ENCODE measurements at places on chromosomes 2 and 18.

DNA sequence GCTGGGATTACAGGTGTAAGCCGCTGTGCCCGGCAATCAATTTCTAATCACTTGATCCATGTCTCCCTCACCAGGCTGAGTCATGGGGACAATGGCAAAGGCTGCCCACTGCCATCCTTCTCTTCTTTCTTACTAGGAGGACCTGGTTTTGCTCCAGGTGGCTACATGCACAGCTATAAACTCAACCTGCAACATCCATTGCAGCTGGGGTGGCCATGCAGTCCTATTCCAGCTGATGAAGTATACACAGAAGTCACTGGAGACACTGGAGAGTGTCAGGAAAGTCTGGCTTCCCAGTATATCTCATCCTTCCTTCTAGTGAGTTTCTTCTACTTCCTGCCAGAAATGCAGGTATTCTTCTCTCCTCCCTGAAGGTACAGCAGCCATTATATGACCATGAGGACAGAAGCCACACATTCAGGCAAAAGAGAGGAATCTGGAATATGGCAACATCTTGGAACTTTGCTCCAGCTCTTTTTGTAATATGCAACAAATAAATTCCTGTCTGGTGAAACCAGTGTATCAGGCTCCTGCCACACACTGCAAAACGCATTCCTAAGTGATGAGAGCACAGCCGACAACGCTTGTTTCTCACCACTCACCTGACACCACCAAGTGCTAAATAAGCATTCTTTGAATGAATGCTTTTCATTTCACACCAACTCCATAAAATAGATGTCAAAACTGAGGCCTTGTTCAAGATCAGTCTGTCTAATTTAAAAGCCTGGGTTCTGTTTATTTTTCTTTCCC, 32.3 kb downstream of the SCTR start:
- DNase-seq = no peak

DNA sequence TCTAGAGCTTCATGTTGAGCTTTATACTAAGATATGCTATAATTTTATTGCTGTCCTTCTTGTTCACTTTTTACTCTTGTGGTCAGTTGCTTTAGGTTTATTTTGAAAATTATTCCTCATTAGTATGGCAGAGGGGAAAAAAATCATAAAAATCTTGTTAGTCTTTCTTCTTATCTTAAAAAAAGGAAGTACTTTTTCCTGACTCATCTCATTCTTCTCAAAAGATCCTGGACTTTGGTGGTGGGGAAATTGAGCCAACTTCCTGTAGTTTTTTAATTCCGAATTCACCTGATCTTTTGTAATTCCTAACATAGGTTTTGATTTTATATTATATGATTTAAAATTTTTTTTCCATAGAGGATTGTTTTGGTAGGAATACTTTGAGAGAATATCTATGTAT, 3.8 kb downstream of the SLC4A1AP start:
- no peak for DNase-seq

GRCh38 chr2:231523451-231524285, 6.6 kb downstream of the NMUR1 start:
- DNase-seq = no peak

- no peak for DNase-seq
Measured at GRCh38 chr2:25582077-25582830, 91.1 kb downstream of the DTNB start.

DNA sequence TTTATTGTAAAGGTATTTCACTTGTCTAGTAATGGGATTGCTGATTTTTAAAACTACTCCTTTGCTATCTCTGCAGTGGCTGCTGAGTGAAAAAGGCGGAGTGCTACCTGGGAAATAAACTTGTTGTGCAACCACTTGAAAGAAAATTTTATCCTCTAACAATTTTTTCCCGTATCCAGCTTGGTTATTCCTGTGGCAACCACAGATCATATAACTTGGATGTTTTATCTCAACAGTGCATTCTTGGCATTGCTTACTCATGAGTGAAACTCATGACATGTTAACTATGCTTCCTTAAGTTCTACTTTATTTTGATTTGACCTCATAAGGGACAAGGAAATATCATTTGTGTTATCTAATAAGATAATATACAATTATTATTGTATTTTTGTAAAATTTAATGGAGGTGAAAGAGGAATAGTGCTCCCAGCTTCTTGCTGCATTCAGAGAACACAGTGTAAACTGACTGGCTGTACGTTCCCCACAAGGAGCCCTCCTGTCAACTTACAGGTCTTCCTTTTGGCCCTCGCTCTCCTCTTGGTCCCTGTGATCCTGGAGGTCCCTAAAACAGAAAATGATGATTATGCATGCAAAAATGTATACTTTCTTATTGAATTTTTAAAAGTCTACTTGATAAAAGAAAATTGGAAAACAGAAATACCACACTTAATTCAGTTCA, 82.7 kb downstream of the COL5A2 start:
- no peak for DNase-seq

- DNase-seq = no peak
Measured at GRCh38 chr2:148814860-148815419, 60.1 kb upstream of the KIF5C start.

GRCh38 chr2:26805241-26805676, 19.4 kb downstream of the CENPA start:
- DNase-seq = no peak

DNA sequence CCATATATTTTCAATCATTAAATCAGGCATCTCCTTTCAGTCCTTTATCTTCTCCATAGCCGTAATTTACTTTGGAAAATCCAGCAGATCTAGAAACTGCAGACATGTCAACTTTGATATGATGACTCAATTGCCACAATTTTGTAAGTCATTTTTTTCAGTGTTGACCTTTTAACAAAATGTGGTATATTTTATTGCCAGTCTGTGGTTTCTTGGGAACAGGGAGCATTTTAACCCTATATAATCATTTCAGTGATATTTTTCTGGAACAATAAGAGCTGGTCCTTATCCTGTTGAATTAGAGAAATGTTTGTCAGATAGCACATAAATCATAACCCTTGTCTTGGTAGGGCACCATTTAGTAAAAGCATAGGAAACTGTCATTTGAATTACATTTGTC, 90.9 kb upstream of the UBXN4 start:
- no peak for DNase-seq

Data from NCI-H1417 treated with DMSO at 0.1 percent for 48 hours (cell line).